AG20443 (cell line): ENCODE measurements at places on chromosomes 16 and 17.

GRCh38 chr17:18014006-18014405 lies 25.0 kb downstream of the ATPAF2 start:
- no peak for DNase-seq

- peak; percentile 29 for DNase-seq
These were observed 28.4 kb upstream of the TMC5 start for GRCh38 chr16:19389246-19389645.

DNA sequence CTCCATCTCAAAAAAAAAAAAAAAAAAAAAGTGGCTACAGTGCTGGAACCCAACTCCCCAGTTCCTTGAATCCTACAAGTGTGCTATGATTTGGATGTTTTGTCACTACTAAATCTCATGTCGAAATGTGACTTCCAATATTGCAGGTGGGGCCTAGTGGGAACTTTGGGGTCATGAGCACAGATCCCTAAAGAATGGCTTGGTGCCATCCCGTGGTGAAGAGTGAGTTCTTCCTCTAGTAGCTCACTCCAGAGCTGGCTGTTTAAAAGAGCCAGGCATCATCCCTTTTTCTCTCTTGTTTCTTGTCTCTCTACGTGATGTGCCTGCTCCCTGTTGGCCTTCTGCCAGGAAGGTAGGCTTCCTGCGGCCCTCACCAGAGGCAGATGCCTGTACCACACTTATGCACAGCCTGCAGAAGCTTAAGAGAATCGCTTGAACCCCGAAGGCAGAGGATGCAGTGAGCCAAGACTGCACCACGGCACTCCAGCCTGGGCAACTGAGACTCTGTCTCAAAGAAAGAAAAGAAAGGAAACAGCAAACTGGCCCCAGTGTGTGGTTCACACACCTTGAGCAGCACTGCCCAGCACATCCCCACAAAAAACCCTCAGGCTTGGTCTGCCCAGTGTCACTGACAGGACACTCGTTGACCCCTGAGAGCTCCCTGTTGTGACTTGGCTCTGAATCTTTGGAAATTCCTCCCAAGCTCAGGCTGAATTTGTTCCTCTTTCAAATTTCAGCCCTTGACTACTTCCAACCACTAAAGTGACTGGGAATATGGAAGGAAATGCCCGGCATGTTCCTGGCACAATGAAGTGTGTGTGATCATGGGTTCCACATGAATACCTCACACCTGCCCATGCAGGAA lies 3.1 kb downstream of the MT1E start:
- no peak for DNase-seq

DNA sequence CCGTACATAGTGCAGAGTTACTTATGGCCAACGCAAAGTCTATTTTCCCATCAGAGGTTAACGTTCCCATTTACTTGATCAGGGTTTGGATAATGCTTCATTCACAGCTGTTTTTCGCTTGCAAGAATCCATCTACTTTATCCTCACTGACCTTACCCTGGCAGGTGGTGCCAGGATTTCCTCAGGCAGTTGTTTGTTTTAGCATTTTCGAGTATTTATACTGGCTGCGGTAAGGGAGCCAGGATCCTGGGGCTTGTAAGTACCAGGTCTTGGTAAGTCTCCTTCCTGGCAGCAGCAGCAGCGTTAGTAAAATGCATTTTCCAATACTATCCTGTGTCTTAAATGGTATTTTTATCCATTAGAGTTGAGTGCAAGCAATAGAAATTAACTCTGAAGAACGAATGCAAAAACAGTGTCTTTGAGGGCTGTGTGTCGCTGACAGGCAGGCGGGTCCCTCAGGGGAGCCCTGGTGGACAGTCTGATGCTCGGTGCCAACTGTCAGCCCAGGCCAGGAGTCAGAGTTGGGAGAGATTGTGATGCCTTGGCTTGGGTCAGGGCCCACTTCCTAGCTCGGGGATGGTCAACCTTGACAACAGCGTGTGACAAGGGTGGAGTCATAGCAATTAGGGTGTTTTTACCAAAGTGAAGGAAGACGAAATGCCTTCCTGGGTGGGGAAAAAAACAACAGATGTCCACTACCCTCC lies 92.4 kb upstream of the HSBP1 start:
- DNase-seq = no peak

DNA sequence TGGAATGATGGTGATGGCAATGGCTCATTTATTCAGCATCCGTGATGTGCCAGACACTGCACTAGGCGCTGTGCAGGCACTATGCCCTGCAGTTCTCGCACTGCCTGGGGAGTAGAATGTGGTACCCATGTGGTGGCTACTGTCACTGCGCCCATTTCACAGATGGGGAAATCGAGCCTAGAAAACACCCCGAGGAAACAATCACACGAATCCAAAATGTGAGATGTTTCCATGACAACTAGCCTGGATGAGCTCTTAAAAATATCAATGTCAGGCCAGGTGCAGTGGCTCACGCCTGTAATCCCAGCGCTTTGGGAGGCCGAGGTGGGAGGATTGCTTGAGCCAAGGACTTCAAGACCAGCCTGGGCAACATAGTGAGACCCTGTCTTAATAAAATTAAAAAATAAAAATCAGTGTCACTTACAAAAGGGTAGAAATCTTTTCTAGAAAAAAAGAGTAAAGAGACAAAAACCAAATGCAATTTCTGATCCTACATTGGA lies 57.9 kb upstream of the TNRC6A start:
- DNase-seq = no peak

DNA sequence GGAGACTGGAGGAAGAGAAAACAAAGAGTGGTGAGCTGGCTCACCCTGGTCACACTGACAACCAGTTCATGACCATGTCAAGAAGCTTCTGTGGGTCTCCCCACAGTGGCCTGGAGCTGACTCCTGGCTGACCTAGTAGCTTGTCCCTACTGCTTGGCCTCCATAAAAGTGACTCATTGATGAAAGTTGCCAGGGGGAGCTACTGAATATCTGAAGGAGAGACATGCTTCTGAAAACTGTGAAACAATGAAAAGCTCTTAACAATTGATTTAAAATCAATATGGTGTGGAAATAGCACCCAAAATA lies 22.0 kb downstream of the SMPD3 start:
- peak; percentile 60 for DNase-seq

DNA sequence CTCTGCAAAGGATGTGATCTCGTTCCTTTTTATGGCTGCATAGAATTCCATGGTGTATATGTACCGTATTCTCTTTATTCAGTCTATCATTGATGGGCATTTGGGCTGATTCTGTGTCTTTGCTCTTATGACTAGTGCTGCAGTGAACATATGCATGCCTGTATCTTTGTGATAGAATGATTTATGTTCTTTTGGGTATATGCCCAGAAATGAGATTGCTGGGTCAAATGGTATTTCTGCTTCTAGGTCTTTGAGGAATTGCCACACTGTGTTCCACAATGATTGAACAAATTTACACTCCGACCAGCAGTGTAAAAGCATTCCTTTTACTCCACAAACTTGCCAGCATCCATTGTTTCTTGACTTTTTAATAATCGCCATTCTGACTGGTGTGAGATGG lies 60.2 kb upstream of the ADORA2B start:
- DNase-seq = no peak

- no peak for DNase-seq
These were observed 350.6 kb downstream of the CDH11 start for GRCh38 chr16:64771273-64771672.

DNA sequence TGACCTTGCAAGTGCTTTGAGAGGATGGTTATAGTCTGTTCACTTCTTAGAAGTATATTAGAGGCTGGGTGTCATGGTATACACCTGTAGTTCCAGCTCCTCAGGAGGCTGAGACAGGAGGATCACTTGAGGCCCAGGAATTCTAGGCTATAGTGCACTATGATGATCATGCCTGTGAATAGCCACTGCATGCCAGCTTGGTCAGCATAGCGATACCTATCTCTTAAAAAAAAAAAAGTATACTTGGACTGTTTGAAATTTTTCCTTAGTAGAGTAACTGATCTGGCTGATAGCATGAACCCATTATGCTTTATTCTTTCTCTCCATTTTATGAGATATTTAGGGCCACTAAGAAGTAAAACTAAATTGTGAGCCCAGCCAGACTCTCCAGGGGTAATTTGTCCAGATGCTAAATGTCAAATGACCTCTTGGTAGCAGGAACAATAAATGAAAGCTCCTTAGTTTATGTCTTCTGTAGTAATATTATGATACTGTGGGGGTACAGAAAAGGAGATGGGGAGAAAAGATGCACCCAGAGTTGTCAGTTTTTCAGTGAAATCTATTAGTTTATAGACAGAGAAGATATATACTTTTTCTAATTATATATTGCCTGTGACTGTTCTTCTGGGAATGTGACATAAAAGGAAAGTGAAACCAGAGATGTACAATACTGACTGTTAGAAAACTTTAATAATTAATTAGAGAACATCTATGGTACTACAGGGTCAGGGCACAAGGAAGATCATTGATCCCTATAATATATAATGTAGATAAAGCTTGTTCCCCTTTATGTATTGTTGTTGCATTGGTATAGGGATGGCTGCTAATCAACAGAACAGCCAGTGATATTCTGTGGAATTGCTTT lies 335.3 kb upstream of the TBX2 start:
- DNase-seq = no peak

- no peak for DNase-seq
These were observed 94.0 kb upstream of the CDH5 start for GRCh38 chr16:66272461-66272860.

DNA sequence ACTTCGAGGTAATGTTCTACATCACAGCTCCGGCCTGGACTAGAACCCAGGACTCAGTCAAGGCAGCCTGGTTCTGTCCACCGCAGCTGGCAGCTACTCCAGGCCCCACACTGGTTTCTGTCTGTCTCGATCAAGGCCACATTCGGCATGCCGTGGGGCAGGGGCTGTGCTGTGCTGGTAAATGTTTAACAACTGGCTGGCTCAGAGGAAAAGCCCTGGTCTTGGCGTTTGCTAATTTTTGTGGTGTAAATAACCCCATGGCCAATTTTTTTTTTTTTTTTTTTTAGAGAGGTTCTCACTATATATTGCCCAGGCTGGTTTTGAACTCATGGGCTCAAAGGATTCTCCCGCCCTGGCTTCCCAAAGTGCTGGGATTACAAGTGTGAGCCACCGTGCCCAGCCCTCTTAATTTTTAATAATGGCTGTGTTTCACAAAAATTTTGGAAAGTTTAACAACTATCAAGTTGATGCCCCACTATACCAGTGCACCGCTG lies 328 bp upstream of the DRC7 start:
- DNase-seq = no peak

DNA sequence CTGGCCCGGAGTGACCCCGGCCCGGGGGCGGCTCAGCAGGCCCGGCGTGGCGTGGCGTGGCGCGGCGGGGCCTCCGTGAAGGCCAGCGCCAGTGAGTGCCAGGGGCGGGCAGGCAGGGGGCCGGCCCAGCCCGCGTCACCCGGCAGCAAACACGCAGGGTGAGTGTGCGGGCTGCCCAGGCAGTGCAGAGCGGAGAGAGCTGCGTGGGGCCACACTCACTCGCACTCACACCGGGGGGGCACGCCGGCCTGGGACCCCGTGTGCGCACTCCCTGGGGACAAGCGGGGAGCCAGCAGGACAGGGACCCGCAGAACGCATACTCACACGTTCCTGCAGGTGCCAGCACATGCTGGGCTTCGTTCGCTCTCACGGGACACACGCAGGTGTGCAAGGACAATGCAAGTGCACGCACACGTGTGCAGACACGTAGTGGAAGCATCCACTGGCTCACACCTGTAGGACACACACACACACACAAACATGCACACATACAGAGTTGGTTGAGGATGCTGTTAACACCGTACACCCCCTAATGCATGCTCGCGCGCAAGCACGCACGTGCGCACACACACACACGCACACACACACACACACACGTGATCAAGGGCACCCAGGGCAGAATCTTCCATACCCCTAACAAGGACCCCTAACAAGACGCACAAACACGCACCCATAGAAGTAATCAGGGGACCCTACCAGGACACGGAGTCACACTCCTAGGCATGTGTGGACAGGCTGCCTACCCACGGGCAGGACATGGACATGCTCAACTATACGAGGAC lies 7.7 kb downstream of the USP6 start:
- DNase-seq = no peak

GRCh38 chr17:77754956-77755355 lies 203.5 kb upstream of the TNRC6C start:
- no peak for DNase-seq

DNA sequence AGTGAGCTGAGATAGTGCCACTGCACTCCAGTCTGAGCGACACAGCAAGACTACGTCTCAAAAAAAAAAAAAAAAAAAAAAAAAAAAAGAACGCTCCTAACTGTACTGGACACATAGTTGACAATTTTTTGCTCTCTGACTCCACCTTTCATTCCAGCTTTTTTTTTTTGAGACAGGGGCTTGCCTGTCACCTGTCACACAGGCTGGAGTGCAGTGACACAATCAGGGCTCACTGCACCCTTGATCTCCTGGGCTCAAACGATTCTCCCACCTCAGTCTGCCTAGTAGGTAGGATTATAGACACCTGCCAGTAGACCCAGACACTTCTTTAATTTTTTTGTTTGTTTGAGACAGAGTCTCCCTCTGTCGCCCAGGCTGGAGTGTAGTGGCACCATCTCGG lies 2.6 kb upstream of the CRLF3 start:
- no peak for DNase-seq

- DNase-seq = no peak
These were observed 22.9 kb downstream of the IKZF3 start for GRCh38 chr17:39841134-39841683.

- peak; percentile 49 for DNase-seq
These were observed 17.7 kb upstream of the PHAF1 start for GRCh38 chr16:67091906-67092566.

DNA sequence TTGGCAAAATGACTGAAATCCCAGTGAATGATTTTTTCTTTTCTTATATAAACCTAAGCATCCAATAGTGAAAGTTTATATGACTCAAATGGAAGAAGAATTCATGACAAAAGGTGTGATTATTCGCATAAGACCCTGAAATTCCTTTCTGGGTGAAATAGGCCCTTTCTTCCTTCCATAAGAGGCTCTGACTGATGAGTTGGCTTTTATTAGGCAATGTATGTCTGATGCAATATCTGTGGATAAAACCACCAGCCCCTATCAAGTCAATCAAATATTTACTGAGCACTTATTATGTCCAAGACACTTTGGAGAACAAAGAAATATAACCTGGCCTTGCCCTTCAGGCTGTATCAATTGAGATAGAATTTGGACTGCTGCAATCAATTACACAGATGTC lies 316.6 kb downstream of the CDH13 start:
- DNase-seq = no peak

GRCh38 chr16:85316321-85316919 lies 204.1 kb upstream of the CIBAR2 start:
- peak; percentile 80 for DNase-seq

GRCh38 chr17:57511475-57512123 lies 233.5 kb downstream of the CCDC182 start:
- no peak for DNase-seq
